ENCODE measurements at places on chromosomes 13 and 19.
A peak's percentile ranks its signal among the peaks of the same experiment; 100 is the strongest.

DNA sequence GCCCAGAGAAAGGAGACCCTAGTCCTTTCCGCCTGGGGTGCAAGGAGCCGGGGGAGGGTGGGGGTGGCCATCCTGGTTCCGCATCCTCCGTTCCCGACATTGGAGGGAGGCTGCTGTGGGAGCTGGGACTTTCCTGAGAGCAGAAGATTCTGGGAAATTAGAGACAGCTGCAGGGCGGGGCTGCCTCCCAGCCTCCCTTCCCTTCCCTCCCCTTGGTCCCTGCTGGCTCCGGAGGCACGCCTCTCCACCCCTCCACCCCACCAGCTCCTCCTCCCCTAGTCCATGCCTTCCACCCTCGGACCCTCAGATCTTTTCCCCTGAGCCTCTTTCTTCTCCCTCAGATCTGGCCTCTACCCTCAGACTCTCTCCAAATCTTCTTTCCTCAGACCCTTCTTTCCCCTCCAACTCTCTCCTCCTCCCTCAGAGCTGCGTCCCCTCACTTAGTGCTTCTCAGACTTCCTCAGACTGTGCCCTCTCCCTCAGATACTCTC, 3.1 kb upstream of the BCL3 start:
- no peak for DNase-seq

DNA sequence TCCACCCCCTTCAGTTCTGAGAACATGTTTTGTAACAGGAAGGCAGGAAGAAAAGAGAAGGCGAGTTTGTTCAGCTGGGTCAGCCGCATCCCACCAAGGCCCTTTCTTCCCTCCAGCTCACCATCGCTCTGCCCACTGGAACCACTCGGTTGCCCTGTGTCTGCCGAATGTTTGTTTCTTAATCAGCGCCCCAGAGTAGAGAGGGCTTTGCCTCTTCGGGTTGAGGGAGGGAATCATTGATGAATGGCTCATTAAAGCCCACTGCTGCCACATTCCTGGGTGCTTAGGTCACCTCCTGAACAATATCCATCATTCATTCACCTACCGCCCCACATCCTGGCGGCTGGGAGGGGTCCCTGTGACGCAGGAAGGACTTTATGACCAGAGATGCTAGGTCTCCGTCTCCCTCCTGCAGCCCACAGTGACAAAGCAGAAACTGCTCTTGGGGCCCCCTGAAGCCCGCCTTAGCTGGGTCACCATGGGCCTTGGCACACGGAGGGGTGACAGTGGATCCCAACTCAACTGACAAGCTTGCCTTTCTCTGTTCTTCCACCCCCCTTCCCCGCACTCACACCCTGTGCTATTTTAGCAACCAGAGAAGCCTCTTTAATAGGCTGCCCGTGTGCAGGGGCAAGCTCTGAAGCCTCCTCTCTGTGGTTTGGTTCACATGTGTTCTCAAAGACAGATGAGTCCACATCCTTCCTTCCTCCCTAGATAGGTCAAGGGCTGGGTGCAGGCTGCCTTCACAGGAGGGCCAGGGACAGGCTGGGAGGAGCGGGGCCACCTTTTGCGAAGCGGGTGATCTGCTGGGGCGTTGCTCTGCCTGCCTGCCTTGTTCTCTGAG, 46.2 kb downstream of the ACTN4 start:
- no peak for DNase-seq

- no peak for DNase-seq
Measured at GRCh38 chr19:33641261-33641660, 19.5 kb downstream of the CHST8 start.

DNA sequence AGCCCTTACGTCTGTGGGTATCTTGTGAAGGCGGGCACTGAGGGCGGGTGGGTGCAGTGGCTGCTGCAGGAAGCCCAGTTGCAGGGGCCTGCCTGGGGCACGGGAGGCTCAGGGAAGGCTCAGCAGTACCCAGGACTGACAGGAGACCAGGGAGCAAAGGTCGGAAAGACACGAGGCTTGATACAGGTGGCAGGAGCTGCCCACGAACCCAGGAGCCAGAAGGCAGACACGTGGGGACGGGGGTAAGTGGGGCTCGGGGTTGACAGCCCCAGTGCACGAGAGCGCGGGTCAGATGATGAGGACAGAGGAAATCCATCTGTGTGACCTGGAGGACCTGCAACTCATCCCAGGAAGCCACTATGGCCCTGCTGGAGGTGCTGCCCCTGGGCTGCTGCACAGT, 25.3 kb downstream of the ELAVL1 start:
- no peak for DNase-seq

- peak; percentile 21 for DNase-seq
Measured at GRCh38 chr13:46320821-46321220, 66.2 kb downstream of the RUBCNL start.

GRCh38 chr19:43618921-43619261, 538 bp downstream of the ZNF428 start:
- DNase-seq: peak; percentile 81

DNA sequence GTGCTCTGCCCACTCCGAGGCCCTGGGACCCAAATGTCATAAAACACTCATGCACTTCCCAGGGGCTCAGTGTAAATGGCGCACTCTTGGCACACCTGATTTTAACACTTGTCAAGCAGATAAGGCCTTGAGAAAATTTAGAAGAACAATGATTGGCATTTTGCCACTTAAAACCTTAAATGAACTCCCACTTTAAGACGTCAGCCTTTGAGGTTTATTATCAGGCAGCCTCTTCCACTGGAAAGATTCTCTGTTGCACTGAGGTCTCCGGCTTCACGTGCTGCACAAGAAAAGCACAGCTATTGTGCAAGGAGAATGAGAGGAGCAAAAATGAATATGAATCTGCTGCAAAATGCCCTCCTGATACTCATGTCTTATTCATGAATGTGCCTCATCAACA, 38.5 kb upstream of the ATP11A start:
- DNase-seq: no peak

GRCh38 chr13:59475911-59476310, 687.8 kb downstream of the DIAPH3 start:
- DNase-seq: no peak

DNA sequence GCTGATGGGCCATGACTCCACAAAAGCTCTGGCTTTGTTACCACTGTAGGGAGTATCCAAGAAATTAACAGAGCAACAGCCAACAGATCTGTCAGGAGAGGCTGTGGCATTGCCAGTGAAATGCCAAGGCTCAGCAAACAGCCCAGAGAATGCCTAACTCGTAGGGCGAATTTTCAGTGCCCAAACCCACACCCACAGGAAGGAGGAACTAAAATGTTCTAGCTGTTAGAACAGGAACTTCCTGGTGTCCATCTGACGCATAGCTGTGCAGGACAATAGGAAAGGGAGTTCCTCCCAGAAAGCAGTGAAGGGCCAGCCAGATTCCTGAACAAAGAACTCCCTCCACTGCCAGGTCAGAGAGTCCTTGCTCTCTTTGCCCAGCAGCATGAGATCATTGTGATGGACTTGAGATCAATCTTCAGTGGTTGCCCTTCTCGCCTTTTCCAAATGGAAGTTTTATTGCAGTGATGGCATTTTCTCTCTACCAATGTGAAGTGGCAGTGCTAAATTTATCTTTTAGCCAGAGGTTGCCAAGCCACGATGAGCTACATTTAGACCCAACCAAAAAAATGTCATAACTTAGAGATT, 224.2 kb upstream of the STARD13 start:
- no peak for DNase-seq

DNA sequence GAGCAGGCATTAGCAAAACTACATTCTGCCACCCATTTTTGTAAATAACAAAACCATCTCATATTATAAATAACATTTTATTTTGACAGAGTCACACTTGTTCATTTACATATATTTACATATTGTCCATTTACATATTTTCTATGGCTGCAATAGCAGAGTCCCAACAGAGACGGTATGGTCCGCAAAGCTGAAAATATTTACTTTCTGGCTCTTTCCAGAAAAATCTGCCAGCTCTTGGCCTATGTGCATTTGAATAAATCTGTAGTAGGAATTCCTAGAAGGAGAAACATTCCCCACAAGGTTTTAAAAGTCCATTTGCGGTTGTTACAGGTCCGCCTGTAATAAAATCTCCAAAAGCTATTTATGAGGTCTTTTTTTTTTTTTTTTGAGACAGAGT, 5.7 kb upstream of the TSPAN16 start:
- no peak for DNase-seq

- no peak for DNase-seq
Measured at GRCh38 chr13:30502237-30502636, 36.5 kb upstream of the HMGB1 start.

DNA sequence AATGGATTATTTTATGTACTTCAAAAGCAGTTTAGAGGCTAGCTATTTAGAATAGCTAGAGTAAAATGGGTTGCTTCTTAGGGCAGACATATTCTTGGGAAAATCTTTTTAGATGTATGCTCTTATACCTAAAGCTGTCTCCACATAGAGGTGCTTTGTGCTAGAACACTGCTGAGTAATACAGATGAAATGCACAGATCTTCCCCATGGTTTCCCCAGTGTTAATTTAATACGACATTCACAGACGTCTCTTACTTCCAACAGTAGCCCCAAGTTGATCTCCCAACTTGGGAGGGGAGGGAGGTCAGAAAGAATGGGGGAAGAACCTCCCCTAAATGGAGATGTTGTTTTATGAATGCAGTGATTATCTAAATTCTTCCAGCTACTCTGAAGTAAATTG, 16.9 kb downstream of the NALCN start:
- no peak for DNase-seq

GRCh38 chr19:33413426-33413725, 39.9 kb downstream of the CEBPG start:
- no peak for DNase-seq

GRCh38 chr13:21033856-21034602, 27.4 kb downstream of the LATS2 start:
- no peak for DNase-seq

GRCh38 chr19:30105316-30105715, 163.3 kb downstream of the URI1 start:
- DNase-seq: no peak

GRCh38 chr19:45342911-45343310, 2.4 kb downstream of the KLC3 start:
- no peak for DNase-seq

DNA sequence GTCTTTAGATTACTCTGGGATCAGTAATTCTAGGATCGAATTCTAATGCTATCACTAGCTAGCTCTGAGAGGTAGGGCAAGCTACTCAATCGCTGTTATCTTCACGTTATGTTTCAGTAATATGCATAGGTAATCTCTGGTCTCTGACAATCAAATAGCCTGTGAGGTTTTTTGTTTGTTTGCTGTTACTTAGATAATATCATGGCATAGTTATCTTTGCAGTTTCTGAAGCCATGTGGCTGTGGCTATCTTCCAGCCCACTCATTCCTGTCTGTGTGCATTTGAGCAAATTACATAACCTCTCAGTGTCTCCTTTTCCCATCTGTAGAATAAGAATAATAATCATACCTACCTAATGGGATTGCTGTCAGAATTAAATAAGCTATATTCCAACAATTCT, 330.2 kb downstream of the PCDH9 start:
- DNase-seq: peak; percentile 5

DNA sequence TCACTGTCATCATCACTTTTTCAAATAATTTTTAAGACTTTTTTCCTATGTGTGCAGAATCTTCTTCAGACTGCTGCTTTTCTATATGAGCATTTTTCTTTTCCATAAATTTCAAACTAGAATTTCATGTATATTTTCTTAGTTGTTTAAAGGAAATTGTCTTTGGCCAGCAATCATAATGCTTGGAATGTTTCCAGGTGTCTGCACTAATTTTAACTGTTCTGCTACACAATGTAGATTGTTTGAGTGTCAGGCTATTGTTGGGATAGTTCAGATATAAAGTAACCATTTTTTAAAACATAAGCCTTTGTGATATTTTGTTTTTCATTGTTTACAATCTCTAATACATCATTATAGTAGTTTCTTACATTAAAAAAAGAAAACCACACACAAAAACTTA, 1418.5 kb downstream of the EFNB2 start:
- DNase-seq: no peak

GRCh38 chr19:43498233-43498842, 6.2 kb downstream of the PHLDB3 start:
- DNase-seq: no peak

DNA sequence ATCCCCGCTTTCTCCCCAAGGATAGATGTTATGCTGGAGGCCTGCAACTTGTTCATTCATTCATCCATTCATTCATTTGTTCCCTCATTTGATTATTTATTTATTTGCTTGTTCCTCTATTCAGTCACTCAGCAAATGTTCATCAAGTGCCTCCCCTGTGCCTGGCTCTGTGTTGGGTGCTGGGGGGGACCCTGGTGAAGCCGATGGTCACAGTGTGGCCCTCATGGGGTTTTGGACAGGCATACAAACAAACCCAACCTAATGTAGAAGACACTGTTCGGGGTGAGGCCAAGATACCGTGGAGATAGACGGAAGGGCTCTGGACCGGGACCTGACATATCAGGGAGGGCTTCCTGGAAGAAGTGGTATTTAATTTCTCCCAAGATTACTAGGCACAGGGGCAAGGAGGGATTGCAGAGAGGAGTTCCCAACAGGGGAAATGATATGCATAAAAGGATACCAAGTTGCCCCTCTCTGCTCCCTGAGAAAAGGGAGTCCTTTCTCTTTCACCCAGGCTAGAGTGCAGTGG, 58.1 kb downstream of the ZNF536 start:
- no peak for DNase-seq

DNA sequence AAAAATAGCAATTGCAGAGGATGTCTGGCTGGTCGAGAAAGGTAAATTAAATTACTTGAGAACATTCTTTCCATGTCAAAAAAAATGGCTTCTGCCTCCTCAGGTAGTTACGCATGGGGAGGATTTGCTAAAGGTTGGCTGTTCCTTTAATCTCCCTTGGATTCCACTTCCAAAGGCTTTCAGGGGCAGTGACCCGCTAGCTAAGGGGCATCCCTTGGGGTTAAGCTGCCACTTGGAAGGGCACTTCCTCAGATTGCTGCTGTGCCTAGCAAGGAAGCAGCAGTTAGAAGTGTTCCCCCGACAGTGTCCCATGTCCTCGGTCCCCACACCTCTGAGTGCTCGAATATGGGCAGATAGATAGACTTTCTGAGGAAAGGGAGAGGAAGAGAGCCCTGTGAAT, 108.5 kb downstream of the RGCC start:
- no peak for DNase-seq
